Lung (tissue), 17 donors: ENCODE measurements at places on chromosomes 6 and 20. TPM values are rescaled to one million over a fixed set of nuclear protein-coding genes. Genes with fewer than 3 reads are reported as not detected.

DNA sequence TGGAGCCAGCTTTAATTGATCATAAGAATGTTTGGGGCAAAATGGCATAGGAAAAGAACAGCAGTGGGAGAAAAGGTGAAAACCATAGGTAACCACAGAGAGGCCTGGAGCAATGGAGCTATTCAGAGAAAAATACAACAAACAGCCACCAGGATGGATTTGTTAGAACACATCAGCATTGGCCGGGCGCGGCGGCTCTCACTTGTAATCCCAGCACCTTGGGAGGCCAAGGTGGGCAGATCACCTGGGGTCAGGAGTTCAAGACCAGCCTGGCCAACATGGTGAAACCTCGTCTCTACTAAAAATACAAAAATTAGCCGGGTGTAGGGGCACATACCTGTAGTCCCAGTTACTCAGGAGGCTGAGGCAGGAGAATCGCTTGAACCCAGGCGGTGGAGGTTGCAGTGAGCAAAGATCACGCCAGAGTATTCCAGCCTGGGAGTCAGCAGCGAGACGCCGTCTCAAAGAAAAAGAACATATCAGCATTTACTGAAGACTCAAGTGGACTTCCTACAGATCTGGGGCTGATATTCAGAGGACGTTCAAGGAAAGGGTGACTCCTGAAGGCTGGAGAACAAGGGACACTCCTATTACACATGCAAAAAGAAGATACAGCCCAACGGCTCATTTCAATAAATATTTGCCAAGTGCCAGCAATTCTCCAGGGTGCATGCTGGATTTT lies 20.2 kb downstream of the SNHG17 start:
- no peak for DNase-seq

DNA sequence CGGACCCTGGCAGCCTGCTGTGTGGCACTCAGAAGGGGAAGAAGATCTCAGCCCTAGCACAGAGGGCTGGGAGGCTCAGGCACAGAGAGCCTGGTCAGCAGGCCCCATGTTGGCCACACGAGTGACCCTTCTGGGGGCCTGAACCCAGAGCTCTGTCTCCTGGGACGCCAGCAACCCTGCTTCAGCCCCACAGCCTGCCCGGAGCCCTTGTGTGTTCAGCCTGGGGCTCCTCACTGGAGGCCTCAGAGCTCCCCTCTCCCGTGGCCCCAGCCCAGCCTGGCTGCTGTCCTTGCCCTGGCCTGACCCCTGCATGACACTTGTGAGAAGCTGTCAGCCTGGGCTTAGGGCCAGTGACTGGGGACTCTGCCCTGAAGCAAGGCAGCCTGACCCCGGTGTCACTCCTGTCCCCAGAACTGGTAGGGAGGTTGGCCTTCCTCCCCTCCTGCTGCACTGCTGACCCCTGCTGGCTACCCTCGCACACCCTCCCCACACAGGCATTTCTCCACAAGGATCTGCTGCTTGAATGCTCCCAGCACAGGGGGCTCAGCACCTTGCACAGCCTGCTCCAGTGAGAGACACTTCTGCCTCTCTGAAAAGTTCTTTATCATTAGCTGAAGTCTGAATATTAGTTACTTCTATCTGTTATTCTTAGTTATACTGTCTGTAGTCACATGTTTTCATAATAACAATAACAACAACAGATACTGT lies 15.4 kb upstream of the IP6K3 start:
- peak; percentile 67 for DNase-seq

DNA sequence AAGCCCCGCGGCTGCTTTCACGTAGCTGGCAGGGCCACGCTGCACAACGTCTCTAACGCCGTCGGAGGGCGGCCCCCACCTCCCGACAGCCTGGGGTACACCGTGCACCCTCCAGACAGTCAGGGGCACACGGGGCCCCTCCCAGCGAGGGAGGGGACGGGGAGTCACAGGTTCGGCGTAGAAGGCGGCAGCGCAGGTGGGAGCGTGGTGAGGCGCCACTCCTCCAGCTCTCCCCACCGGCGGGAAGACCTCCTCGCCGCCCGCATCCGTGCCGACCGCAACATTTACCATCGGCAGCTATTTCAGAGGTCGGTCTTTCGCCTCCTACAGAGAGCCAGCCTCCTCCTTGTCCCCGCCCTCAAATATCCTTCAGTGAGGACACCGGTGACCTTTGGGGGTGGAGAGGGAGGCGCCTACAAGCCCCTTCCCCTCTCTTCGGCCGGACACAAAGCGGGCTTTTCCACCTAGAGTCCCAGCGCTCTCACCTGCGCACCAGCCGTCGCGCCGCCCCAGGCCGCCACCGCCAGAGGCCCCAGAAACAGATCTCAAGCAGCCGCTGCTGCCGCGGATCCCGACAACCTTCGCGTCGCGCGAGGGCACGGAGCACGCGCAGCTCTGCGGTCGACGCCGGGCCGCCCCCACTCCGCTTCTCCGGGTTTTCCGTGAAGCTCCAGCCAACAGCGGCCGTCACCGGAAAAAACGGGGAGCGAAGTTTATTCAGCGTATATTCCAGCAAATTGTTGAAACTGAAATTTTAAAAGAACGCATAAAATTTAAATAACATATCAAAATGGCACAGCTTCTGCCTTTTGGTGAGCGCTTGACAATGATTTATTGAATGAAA lies at the start of gene MKKS:
Gene MKKS, minus strand, starts transcription at position 600 of the 844 bp plus-strand sequence. CDS start 20,708 bp downstream, outside the sequence.
- DNase-seq = peak; percentile 96

- DNase-seq = no peak
Measured at GRCh38 chr20:47583551-47583950, 81.9 kb downstream of the NCOA3 start.

DNA sequence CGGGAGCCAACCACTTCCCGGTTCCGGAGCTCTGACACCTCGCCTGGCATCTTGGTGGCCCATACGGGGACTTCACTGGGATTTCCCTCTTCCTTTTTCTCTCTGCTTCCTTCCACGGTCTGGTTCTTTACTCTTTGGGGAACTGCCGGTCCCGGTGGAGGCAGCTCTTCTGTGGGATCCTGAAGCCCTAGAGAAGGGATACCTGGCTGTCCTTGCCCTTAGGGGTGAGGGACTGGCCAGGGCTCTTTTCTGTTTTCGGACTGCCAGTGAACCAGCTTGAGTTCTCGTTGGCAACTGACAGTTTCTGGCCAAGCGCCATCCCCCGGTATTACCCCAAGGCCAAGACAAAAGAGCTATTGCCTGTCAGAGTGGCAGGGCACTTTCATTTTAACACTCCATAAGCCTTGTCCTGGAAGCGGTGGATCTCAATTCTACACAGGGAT lies 880 bp upstream of the CPXM1 start:
- DNase-seq = no peak

GRCh38 chr6:166955121-166955864 lies 1.1 kb downstream of the RNASET2 start:
- peak; percentile 21 for DNase-seq

- no peak for DNase-seq
Measured at GRCh38 chr6:48061265-48061990, 49.6 kb downstream of the PTCHD4 start.

LST1 gene
- 9.6 TPM for total RNA-seq

OVOL2 gene
- total RNA-seq = 7.8 TPM

DNA sequence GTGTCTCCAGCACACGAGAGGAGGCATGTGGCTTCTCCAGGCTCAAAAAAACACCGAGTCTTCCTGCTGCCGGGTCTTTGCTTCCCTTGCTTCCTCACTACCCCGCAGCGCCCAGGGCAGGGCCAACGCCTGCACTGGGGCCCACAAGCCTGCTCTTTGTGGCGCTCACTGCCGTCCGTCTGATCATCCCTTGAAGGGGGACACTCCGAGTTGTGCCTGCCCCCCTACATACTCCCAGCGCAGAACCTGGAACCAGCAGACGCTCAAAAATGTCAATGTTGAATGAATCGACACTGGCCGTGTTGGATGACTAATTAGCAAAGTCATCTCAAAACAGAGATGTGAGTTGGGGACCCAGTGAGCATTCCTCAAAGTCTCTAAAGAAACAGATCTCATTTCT lies 8.1 kb upstream of the ARFGAP1 start:
- peak; percentile 45 for DNase-seq

TGM2 gene
- 194 TPM for total RNA-seq

DNA sequence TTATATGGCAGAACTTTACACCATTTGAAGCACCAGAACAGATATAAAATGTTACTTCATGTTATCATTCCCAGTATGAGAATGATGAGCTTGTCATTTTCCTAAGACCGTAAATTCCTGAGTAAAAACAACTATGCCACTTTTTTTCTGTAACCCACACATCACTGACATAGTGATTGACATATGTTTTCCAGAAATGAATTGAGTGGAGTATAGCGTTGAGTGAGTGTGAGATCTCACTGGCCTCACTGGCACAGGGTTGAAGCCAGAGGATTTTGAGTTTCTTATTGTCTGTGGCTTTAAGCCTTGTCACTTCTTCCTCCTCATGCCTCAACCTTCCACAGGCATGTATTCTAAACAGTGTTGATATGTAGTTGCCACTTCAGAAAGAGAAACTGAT lies 62.3 kb downstream of the PDE7B start:
- no peak for DNase-seq

DNA sequence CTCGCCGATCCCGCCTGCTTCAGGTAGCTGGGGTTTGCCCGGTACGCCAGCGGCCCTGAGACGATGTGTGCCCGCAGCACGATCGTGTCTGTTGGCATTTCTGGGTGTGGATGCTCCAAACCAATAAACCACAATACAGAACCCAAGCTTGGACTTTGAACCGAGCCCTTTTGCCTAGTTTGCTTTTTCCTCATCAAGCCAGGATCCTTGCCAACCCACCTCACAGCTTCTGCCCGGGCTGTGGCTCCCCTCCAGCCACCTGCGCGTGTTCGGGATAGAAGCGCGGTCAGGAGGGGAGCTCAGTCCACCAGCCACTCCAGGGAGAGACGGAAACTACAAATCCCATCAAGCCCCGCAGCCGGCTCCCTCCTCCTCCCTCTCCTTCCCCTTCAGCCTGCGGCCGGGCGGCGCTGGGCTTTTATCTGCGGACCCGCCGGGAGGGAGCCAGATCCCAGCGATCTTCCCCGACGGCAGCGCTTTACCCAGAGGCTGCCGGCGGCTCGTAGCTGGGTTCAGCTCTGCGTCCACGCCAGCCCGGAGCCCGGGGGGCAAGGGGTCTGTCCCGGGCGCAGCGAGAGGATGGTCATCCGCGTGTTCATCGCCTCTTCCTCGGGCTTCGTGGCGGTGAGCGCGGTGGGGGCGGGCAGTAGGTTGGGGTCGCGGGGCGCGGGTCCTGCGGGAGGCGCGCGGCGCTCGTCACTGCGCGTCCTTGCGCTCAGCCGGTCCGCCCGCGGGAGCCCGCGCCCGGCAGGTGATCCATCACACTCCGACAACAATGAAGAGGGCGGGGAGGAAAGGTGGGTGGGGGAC lies at the start of gene SH3BGRL2:
Gene SH3BGRL2, plus strand, starts transcription at position 447 of the 810 bp plus-strand sequence. Its CDS starts 133 bp downstream, at position 580.
- DNase-seq = peak; percentile 85

RAET1L gene
- not detected for total RNA-seq

DNA sequence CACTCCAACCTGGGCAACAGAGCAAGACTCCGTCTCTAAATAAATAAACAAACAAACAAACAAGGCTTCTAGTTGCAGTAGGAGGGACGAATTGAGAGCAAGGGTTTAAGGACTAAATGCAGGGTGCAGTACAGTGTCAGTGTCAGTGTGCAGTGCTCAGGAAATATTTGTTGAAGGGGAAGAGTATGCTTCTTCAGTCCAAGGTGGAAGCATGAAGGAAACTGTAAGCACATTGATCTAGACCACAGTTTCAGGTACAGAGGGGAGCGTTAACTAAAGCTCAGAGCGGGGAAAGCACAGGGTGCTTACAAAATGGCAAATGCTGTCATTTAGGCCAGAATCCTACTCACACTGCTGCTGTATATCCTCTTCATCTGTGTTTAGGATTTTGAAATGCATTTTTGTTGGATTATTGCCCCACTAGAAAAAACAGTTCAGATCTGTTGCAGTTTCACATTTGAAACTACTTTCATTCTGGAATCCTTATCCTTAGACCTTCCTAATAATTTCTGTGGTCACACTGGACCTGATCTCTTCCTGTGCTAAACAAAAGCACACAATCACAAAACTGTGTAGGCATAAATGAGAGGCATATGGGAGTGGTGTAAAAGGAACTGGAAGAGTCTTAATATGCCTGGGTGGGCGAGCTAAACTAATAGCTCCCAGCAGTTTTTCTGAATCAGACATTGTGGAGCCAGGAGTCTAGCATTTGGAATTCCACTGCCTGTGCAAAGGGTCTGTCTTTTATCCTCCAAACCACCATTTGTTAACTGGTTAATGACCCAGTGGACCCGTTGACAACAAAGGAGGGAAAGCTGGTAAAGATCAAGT lies 41.4 kb downstream of the CBFA2T2 start:
- peak; percentile 83 for DNase-seq

RPP40 gene
- 6.3 TPM for total RNA-seq

DNA sequence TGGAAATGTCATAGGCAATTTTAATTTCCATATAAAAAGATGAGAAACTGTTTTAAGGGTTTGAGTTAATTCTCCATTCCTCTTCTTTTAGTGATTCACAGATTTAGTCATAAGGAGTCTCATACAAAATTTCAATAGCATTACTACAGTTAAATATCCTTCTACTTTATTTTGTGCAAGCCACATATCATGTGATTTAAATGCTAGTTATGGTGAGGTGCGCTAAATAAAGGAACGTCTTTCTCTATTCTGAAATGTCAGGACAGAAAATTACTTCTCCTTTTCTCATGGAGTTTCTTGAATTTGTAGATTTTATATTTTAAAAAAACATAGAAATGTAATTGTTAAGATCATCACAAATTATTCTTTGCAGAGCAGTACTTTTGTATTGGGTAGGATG lies 50.0 kb upstream of the SUPT3H start:
- DNase-seq = no peak

OTOR gene
- total RNA-seq = not detected

- no peak for DNase-seq
Measured at GRCh38 chr20:39036011-39036410, 73.9 kb downstream of the DHX35 start.

DNA sequence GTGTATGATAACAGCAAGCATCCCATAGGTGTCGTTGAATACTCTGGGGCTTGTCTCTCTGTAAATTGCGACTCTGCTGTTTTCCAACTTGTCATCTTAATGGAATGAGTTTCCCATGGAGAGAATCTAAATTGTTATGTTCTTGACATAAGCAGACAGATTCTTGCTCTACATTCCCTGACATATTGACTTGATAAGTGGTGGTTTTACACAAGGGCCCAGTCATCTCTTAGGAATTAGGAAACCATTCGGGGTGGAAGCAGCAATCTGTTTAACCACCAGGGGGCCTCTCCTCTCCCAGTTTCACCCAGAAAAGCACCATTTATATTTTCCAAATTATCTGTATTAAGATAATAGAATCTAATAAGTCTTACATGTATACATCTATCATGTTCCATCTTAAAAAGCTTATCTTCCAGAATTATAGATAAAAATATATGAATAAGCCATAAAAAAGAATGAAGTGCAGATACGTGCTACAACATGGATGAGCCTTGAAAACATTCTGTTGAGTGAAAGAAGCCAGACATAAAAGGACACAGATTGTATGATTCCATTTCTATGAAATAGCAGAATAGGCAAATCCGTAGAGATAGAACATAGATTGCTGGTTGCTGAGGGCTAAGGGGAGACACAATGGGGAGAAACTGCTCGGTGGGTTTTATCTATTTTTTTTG lies 23.1 kb upstream of the MROH8 start:
- peak; percentile 46 for DNase-seq

KIFC1 gene
- total RNA-seq = 2.1 TPM

- no peak for DNase-seq
Measured at GRCh38 chr6:159094444-159095252, 49.9 kb upstream of the TAGAP start.

GRCh38 chr6:148959008-148959407 lies 212.2 kb downstream of the UST start:
- no peak for DNase-seq

GRCh38 chr6:116564921-116565872 lies 6.1 kb upstream of the RWDD1 start:
- DNase-seq = peak; percentile 27
